CD4-positive, alpha-beta T cell treated with Interferon gamma for 1 hour (primary cell): ENCODE measurements at places on chromosomes 16 and 17.

DNA sequence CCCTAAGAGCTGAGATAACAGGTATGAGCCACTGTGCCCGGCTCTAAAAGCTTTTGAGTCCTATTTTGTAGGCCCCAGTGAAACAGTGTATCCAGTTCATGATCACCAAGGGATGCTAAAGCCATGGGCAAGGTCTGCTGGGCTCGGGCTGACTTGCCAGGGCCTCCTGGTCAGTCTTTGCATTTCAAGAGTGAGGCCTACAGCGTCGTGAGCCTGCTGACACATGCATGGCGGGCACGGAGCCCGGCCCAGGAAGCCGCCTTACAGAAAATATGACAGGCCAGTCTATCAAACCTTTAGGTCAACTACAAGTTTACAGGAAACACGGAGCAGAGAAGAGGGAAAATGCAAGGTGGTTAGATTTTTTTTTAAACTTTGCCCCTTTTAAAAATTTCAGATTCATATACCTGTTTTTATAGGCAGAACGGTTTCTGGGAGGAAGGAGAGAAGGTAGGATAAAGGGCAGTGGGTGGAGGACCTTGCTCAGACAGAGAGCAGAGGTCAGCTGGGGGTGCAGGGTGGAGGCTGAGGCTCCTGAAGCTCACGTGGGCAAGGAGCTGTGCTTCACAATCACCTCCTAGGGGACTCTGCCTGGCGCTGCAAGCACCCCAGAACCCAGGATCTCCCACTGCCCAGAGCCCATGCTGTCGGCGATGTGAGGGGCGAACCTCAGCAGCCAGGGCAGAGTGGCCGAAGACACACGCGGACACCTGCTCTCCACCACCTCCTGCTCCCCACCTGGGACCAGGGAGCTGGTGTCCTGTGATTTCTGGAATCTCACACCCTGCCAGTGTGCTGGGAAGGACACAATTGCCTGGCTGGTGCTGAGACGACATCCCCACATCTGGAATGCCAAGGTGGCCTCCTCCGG, 21.3 kb downstream of the C16orf95 start:
- no peak for DNase-seq

GRCh38 chr17:45313996-45314740, 2.7 kb downstream of the MAP3K14 start:
- no peak for DNase-seq

DNA sequence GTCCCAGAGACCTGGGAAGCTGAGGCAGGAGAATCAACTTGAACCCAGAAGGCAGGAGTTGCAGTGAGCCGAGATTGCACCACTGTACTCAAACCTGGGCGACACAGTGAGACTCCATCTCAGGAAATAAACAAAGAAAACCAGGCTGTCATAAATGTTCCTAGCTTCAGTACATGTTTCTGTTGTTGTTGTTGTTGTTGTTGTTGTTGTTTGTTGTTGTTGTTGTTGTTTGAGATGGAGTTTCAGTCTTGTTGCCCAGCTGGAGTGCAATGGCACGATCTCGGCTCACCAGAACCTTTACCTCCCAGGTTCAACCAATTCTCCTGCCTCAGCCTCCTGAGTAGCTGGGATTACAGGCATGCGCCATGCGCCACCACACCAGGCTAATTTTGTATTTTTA, 452.5 kb downstream of the HS3ST3B1 start:
- DNase-seq = no peak

- no peak for DNase-seq
Measured at GRCh38 chr16:4962716-4963115, 4.6 kb downstream of the SEC14L5 start.

GRCh38 chr17:46730679-46731078, 87.8 kb downstream of the WNT3 start:
- no peak for DNase-seq

- no peak for DNase-seq
Measured at GRCh38 chr16:77289331-77289809, 90.2 kb downstream of the SYCE1L start.

GRCh38 chr17:36544044-36544306, 744 bp upstream of the GGNBP2 start:
- peak; percentile 14 for DNase-seq

GRCh38 chr16:89409161-89409711, 81.1 kb downstream of the ANKRD11 start:
- peak; percentile 79 for DNase-seq

DNA sequence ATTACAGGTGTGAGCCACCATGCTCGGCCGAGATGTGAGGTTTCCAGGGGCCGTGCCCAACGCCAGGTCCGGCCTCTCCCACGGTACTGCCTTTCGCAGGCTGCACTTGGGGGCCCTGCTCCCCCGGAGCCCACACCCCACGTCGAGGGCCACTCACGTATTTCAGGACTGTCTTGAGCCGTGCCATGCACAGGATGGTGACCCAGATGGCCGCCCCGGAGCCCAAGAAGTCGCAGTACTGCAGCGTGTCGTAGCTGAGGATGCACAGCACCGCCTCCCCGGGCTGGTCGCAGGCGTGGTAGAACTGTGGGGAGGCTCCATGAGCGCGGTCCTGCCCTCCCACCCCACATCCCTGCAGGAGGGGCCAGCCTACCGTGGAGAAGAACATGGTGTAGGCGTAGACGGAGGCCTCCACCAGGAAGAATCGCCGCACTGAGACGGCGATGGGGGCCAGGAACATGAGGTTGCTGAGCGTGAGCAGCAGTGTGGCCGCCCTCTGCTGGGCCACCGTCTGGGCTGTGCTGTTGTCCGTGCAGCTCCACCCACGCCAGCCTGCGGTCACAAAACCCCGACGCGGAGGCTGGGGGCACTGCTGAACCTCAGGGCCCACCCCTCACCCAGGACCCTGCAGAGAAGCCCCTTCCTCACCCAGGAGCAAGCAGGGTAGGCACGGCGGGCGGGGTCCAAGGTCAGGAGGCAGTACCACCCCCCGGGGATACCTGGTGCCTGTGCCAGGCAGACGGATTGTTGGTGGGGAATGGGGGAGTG, 3.7 kb upstream of the MRPL28 start:
- no peak for DNase-seq

GRCh38 chr16:54703339-54703738, 227.3 kb upstream of the IRX5 start:
- DNase-seq = no peak

- no peak for DNase-seq
Measured at GRCh38 chr16:10228779-10229178, 46.6 kb upstream of the GRIN2A start.

- DNase-seq = no peak
Measured at GRCh38 chr16:15855704-15856003, 1.2 kb downstream of the MYH11 start.

DNA sequence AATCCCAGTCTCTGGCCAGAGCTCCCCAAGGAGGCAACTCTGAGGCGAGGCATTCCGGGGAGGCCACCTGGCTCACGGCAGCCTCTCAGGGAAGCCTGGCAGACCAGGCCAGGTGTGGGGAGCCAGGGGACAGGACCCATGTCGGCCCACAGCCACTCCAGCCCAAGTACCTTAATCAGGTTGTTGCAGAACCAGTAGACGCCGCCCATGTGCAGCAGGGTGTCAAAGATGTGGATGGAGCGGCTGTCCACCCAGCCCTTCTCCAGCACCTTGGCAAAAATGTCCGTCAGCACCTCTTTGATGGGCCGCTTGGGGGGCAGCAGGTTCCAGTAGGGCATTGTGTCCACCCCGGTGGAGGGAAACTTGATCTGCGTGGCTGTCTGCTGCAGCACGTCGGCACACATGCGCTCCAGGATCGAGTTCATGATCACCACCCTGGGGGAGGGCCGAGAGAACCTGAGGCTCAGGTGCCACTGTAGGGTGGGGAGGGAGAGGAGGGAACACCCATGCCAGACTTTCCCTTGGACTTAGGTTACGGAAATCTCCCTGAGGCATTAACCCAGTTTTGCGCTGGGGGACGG, 7.8 kb downstream of the CSF3 start:
- no peak for DNase-seq

DNA sequence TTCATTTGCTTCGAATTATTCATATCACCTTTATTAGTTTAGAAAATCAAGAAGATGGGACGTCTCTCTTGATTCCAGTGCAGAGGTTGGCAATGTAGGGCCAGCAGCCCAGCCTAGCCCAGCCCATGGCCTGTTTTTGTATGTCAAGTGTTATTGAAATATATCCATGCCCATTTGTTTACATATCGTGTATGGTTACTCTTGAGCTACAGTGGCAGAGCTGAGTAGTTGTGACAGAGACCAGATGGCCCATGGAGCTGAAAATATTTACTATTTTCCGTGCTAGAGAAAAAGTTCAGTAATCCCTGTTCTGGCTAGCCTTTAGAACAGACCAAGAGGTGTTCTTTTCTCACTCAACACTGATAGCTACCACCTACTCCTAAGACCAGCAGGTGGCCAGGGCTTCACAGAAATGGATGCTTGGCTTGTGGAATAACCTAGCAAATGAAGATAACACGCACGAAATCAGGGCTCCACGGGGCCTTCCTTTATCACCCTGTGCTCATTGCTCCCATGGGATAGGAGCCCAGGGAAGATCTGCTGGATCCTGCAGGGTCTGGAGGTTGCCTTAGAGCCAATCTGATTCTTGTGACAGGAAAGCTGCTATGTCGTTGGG, 123.2 kb upstream of the ANKFN1 start:
- no peak for DNase-seq

- DNase-seq = no peak
Measured at GRCh38 chr16:75329943-75330342, 78.5 kb upstream of the BCAR1 start.

- DNase-seq = no peak
Measured at GRCh38 chr16:89320782-89321501, 103.4 kb downstream of the ZNF778 start.

- no peak for DNase-seq
Measured at GRCh38 chr17:28942925-28943324, 8.4 kb downstream of the PHF12 start.

DNA sequence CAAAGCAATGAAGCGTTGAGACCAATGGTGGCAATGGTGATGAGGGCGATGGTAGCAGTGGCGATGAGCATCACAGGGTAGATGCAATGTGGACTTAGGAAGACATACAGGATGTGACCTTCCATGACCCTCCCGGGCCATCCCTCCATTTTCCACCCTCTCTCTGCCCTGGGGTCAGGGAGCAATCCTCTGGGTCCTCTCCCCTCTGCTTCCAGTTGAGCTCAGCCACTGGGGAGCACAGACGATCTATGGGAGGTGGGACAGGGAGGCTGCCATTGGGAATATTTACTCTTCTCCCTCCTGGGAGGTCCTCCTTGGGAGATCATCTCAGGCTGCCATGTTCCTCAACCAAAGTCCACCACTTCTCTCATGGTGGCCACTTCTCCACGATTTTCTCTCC, 260.7 kb upstream of the FOXF1 start:
- no peak for DNase-seq

DNA sequence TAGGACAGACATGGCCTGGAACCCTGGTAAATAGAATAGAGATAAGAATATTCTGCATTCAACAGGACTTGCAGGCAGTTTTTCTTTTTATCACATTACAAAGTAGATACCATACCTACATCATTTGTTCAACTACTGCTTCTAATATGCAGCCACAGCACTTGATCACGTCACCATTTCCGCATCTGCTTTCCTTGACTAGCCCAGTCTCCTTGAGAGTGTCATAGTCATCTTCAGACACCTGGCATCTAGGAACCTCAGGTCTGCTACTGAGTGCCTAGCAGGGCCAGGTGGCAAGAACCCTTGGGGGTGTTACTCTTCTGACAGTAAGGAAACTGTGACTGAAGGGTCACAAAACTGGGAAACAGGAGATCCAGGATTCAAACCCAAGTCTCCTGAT, 93.2 kb upstream of the TOB1 start:
- DNase-seq = no peak

DNA sequence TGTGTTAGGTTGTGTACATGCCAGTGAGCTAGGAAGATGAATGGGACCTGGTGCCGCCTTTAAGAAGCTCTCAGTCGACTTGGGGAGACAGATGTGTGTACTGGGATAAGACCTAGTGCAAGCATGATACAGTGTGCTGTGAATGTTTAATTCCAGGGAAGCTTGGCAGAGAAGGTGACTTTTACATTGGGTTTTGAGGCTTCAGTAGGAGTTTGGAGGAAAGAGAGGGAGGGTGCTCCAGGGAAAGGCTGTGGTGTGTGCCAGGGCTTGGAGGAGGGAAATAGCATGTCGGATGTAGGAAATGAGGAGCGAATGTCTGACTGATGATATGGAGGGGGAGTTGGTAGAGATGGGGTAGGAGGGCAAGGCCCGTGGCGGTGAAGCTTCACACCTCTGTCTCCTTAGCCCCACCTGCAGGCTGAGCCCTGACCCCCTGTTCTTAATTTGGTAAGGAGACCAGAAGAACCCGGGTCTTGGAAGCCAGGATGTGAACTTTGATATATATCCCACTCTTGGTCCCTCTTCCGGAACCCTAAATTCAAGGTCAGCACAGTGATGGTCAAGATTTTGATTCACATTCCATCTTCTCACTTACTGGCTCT, 76.6 kb downstream of the PLCG2 start:
- DNase-seq = no peak

GRCh38 chr16:79769270-79769927, 168.9 kb upstream of the MAF start:
- no peak for DNase-seq

GRCh38 chr17:8324923-8325322, 14.7 kb upstream of the ODF4 start:
- DNase-seq = no peak

GRCh38 chr16:35862242-35862641, 2402.8 kb downstream of the TP53TG3F start:
- DNase-seq = no peak

DNA sequence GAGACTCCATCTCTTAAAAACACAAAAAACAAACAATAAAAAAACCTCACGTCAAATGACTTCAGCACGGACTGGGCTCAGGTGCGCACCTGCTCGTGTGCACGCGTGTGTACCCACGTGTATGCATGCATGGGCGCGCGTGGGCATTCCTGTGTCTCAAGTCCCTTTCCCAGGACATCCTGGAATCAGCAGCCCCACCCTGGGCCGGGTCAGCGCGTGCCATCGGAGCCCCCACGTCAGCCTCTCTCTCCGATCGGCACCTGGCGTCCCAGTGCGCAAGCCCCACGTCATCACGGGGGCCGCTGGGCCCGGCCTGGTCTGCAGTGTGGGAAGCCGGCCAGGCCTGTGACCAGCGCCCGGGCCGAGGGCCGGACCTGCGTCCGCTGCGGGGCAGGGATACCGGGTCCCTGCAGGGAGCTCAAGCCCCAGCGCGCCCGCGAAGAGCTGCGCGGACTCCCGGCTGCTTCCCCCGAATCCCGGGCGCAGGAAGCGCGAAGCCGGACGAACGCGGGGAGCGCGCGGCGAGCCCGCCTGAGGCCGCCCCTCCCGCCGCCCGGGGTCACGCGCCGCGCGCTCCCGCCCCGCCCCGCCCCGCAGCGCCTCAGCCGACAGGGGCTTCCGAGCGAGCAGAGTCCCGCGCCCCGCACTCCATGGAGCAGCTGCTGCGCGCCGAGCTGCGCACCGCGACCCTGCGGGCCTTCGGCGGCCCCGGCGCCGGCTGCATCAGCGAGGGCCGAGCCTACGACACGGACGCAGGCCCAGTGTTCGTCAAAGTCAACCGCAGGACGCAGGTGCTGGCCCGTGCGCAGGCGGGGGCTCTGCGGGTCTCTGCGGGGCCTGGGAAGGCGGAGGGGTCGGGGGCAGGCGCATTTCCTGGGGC, at the start of gene FN3K:
TSS of gene FN3K (plus strand) at position 629 of the 880 bp plus-strand sequence. CDS start at position 651, 22 bp downstream.
- DNase-seq = no peak

GRCh38 chr16:30615358-30616091, 5.3 kb upstream of the ZNF689 start:
- peak; percentile 64 for DNase-seq

- no peak for DNase-seq
Measured at GRCh38 chr17:4859816-4860625, 26.9 kb downstream of the MINK1 start.

- DNase-seq = no peak
Measured at GRCh38 chr16:9027070-9027799, 63.5 kb upstream of the USP7 start.
